ENCODE measurements at places on chromosomes 4 and X. TPM values are rescaled to one million over a fixed set of nuclear protein-coding genes. Genes with fewer than 3 reads are reported as not detected.

DNA sequence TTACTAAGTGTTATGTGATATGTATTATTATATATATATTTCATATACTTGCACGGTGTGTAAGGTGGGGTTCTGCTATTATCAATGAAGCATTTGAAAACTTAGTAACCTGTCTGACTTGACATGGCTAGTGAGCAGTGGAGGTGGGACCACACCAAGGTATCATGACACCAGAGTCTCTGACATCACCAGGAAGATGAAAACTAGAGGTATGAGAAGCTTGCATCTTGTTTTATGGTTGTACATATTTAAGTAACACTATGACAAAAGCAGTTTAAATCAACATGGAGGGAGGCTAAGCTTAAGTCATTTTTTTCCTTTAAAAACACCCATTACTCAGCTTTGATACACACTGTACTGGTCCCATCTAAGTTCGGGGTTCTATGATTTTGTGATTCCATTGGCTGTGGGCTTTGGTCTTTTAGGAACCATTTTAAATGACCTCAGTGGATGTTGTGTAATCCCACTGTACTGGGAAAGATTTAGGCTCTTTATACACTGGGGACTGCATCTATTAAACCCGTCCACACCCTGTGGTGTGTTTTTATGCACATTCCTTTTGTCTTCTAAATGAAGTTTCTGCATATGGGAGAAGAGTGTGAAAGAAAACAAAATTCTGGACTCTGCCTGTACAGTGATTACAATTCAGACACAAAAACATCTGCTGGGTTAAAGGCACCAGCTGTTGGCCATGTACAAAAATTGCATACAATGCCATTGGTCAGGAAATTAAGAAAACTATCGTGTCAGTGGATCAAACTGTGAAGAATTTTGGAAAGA lies 570.6 kb downstream of the SPRY1 start:
- no peak for DNase-seq

DNA sequence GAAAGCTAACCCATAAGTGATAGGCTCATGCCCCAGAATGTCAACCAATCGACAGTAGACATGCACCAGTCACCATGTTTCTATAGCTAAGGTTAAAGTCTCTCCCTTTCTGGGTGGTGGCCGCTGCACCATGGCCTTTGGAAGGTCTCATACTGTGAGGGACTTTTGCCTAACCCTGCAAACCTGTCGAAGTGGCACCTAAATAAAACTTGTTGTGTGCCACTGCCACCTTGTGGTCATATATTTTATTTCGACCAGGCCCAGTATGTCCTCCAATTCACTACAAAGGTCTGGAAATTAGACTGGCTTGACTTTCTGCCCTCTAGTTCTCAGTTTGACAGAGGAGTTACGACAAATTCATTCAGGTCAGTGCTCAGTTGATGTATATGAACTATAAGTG lies 163.1 kb downstream of the SMARCA1 start:
- DNase-seq: no peak

- no peak for DNase-seq
Measured at GRCh38 chrX:150094996-150095395, 156.7 kb upstream of the EOLA2 start.

The SASH3 gene
- 2.5 TPM for total RNA-seq

DNA sequence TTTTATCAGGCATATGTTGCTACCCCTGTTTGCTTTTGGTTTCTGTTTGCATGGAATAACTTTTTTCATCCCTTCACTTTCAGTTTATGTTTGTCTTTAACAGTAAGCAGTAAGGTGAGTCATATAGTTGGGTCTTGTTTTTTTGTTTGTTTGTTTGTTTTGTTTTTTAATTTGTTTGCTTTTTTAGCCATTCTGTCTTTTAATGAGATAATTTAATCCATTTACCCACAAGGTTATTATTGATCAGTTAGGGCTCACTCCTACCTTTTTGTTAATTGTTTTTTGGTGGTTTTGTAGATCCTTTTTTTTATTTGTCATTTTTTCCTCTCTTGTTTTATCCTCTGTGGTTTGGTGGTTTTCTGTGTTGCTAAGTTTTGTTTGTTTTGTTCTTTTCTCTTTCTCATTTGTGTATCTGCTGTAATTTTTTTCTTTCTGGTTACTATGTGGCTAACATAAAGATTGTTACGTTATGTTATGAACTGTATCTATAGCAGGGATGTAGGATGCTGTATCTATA lies 379.5 kb upstream of the MAD2L1 start:
- DNase-seq: no peak

The CDX4 gene
- not detected for total RNA-seq

The ARR3 gene
- total RNA-seq: not detected

The DNAAF6 gene
- total RNA-seq: not detected

- no peak for DNase-seq
Measured at GRCh38 chrX:99909946-99910345, 500.1 kb downstream of the PCDH19 start.

The TMPRSS11F gene
- total RNA-seq: 12.6 TPM

The RAI2 gene
- total RNA-seq: 0.38 TPM

DNA sequence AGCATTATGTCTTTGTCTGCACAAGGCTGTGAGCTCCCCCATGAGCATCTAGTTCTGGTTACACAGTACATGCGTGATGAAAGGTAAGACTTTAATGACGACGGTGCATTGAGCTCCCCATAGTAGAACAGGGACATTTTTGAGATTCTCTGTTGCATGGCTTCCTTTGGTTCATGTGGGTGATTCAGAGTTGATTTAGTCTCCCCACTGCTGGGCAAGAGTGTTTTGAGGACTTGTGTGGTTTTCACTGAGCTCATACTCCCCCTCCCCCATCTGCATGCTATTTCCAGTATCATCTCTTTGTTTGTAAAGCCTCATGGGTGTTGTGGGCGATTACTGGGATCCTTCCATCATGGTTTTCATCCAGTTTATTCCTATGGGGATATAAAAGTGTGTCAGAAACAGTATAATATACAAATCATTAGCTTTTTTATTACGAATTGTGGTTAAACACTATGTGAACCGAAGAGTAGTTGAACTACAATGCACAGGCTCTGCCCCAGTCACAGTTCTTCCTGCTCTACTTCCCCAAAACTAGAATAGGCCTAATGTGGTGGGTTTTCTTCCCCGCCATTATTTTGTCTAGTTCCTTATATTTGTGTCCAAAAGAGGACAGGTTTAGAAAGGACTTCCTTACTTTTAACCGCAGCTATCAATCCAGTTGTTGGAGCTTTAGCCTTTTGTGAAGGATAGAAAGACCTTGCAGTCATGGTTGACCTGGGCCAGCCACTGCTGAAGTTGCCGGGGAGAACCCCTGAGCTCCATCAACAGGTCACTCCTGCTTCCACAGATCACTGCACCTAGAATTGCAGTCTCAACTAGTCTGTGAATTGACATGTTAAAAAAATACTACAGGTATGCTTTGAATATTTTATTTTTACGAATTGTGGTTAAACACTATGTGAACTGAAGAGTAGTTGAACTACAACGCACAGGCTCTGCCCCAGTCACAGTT lies 30.4 kb downstream of the KIT start:
- DNase-seq: no peak

- no peak for DNase-seq
Measured at GRCh38 chr4:72084587-72085011, 52.8 kb downstream of the NPFFR2 start.

DNA sequence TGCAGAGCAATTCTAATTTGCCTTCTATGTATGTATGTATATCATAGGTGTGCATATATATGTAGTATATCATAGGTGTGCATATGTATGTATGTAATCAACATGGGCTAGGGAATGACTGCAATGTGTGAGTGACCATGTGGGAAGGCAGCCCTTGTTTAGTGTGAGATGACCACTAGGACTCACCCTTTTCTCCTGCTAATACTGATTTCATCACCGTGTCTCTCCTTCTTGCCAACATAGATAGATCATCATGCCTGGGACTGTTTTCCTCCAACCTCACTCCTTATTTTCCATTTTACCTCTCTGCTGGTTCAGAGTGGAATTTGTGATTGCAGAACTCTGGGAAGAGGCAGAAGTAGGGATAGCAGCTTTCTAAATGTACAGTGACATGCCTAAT lies 63.6 kb upstream of the SFRP2 start:
- no peak for DNase-seq

DNA sequence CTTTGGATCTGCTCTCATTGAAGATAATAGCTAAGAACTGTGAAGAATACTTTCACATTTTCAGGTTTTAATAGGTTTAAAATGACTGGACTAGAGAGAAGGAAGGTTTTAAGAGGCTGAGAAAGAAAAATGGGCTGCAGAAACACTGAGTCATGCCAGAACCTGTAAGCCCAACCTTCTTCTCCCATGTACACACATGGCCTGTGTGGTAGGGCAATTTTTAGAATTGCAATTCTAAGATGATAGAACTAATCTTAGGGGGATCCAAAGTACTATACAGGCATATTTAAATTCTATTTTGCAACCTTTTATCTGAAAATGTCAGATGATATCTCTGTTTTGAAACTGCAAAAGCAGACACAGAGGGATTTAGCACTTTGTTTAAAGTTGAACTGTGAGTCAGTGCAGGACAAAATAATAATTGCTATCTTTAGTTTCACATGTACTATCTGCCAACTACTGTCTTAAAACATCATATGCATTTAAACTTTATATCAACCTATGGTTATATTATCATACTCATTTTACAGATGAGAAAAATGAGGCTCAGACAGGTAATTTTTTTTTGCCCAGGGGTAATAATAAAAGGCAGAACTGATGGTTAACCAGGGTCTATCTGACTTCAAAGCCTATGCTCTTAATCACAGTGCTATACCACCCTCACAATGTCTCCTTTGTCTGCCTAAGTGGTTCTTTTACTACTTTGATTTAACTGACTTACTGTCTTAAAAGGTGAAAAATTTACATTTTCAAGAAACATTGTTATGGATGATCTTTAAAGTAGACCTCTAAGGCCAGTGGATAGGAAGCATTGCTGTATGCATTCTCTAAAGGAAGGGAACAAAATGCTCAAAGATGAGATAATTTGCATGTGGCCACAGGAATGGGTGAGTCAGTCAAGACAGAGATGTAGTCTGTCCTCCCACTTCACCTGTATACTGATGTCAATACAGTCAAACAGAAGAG lies 4.3 kb downstream of the TMPRSS11E start:
- DNase-seq: no peak

DNA sequence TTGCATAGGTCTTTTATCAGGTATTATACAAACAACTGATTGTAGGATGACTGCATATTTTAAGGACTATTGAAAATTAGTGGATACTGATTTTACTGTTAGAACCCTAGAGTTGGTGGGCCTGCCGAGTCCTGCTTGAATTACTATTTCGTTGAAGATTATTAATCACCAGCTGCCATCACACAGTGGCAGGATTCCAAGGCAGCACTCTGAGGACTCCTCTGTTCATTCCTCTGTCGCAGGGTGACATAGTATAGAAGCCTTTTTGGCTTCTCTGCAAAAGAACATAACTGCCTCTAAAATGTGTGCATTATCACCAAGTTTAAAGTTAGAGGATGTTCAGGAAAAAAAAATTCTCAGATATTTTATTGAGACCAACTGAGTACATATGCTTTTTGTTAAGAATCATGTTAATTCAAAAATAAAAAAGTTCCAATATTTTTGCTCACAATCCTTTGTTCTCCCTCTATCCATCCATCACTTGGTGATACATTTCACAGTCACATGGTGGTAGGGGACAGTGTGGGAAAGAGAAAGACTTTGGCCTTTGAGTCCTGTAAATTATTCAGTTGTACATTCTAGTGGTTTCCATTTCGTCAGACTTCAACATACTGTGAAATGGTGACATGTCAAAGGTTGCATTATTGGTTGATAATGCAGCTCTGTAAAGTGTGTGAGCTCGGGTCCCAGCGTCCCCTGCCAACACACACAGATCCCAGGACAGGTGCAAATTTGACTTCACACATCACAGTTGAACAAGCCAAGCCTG lies 332.5 kb downstream of the GRID2 start:
- no peak for DNase-seq

DNA sequence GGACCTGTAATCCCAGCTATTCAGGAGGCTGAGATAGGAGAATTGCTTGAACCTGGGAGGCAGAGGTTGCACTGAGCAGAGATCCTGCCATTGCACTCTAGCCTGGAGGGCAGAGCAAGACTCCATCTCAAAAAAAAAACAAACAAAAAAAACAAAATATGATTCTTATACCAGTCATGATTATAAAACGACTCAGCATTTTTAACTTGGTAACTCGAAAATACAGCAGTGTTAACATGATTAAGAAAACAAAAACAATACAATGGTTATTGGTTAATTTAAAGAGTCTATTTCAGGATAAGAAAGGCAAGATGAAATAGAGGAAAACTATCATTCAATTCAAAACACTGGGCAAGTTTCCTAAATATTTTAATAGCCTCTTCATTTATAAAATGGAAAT lies 865.3 kb downstream of the PCDH7 start:
- DNase-seq: no peak

DNA sequence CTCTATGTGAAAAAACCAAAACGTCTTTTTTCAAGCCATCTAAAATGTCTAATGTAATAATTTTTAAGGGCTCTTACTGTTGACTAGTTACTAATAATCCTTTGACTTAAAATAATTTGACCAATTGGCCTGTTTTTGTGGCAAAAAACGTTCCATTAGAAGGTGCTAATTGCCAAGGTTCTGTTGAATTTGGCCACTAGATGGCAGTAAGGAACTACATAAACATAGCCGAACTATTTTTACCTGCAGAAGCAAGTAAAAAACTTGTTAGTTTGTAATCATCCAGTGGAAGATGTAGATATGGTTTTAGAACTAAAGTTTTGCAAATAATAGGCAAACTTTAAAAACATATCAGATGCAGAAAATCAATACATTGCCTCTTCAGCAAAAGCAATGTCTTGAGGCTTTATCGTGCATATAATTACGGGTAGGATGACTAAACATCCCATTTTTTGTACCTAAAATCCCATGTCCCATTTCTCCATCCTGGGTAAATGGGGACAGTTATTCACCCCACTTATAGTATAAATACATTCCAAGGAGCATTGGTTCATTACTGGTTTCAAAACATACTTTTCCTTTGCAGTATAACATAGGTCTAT lies 57.6 kb downstream of the PROM1 start:
- DNase-seq: no peak

Measured in esophagus squamous epithelium (tissue), 5 donors.